ENCODE measurements at places on chromosomes 1 and 21.

DNA sequence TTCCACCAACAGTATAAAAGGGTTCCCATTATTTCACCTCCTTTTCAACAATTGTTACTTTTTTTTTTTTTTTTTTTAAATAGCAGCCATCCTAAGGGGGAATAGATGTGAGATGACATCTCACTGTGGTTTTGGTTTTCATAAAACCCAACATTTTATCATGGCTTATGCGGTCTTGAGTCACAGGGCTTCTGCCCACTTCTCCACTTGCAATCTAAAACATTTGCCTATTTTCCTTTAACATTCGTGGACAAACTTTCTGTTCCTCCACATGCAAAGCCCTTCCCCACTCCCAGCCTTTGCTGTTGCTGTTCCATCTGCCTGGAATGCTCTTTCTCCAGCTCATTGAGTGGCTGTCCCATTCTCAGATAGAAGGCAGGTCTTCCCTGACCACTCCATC is 239.7 kb upstream of the KCNK2 start:
- no peak for DNase-seq

DNA sequence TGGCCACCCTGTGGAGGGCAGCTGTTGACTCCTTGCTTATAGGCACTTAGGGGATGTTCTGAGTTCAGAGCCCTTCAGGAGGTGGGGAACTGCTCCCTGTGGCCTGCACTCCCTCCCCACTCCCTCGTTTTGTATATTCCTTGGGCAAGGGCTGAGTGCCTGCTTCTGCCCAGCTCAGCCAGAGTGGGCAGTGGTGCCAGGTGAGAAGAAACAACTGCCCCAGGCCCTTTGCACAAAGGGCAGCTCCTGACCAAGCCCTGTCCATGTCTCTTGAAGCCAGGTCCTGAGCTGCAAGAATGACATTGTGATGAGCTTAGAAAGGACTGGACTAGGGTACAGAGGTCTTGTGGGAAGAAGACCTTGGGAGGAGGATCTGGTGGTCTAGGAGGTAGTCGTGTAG is 2.2 kb downstream of the AGTRAP start:
- DNase-seq = no peak

DNA sequence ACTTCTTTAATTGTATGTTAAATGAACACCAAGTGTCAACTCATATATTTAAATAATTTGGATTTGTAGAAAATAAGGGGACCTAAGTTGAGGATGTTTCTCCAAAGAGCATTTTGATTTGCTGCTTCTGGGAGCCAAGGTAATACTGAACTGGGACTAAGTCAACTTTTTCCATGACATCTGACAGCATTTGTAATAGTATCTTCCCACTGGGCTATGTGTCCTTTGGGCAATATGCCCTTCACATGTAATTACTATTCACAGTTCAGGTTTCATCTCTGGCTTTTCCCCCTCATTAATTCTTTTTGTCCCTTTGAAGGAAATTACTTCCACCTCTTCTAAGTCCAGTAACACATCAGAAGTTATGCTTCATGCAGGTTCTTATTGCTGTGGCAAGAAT is 36.7 kb upstream of the HP1BP3 start:
- DNase-seq = no peak

- no peak for DNase-seq
These were observed 288.9 kb downstream of the TM2D1 start for GRCh38 chr1:61436016-61436415.

DNA sequence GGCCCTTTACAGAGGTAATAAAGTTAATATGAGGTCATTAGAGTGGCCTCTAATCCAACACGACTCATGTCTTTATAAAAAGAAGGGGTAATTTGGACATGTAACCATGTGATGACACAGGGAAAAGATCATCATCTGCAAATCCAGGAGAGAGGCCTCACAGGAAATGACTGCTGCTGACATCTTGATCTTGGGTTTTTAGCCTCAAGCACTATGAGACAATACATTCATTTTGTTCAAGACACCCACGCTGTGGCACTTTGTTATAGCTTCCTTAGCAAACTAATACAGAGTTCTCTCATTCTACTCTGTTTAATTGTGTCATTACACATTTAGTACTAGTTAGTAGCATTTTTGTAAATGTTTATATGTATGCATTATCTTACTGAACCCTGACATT is 64.0 kb upstream of the RUNX1 start:
- no peak for DNase-seq

- DNase-seq = no peak
These were observed 32.1 kb upstream of the CCDC190 start for GRCh38 chr1:162892906-162893611.

DNA sequence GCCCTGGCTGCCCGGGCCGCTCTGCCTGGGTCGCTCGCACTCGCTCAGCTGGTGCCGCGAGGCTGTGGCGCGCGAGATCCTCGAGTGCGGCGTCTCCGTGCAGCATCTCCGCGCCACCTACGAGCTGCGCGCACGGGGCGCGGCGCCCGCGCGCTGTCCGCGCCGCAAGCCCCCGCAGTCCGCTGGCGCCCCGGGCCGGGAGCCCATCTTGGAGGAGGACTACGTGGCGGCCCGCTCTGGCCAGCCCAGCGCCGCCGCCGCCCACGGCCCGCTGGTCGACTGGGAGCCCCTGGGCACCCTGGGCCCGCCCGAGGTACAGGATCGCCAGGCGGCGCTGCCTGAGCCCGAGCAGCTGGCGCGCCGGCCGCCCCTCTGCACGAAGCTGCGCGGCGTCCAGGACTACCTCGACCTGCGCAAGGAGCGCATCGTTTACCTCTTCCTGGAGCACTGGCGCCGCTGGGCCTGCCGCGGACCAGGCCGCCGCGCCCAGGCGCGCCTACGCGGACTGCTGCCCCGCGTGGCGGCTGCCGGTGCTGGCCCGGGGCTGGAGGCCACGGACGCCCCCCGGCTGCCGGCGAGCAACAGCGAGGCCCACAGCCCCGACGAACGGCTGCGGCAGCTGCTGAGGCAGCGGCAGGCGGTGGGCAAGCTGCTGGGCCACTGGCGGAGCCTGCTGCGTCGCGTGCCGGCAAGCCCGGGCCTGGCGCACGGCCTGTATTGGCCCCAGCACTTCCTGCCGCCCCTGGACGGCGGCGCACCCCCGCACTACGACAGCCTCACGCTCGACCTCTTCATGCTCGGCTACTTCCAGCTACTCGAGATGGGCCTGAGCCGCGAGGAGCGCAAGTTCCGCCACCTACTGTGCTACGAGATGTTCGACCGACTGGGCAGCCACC is 10.9 kb downstream of the TNFRSF25 start:
- DNase-seq = no peak

DNA sequence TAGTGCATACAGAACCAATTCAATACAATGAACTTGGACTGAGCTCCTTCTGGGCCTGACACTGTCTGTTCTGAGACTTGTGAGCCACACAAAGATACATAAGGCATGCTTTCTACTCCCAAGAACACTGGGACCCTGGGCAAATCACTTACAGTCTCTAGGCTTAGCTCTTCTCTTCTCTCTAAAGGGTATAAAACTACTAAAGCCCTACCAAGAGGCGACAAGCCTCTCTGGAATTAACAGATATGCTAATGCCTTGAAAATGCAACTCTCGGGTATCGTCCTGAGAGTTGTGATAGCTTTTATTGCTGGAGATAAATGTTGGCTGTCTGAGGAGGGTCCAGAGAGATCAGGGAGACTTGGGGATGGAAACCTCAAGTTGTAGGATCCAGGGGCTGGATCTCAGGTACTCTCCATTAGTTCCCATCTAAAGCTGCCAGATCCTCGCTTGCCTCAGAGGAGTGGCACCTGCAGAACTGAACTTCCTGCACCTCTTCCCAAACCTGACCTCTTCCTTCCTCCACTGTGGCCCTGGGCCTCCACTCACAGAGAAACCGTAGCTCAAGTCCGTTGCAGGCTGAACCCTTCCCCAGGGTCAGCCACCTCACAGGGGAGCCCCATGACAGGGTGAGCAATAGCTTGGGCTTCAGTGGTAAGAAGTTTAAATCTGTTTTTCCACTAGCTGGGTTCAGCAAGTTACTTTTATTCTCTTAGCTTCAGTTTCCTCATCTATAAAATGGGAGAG is 11.5 kb upstream of the CFAP45 start:
- DNase-seq = no peak

GRCh38 chr1:41890825-41891198 is 27.9 kb downstream of the HIVEP3 start:
- DNase-seq = no peak

GRCh38 chr1:209370241-209370995 is 213.1 kb upstream of the CAMK1G start:
- DNase-seq = no peak

- no peak for DNase-seq
These were observed 186.7 kb downstream of the TOMM20 start for GRCh38 chr1:234942012-234942332.

DNA sequence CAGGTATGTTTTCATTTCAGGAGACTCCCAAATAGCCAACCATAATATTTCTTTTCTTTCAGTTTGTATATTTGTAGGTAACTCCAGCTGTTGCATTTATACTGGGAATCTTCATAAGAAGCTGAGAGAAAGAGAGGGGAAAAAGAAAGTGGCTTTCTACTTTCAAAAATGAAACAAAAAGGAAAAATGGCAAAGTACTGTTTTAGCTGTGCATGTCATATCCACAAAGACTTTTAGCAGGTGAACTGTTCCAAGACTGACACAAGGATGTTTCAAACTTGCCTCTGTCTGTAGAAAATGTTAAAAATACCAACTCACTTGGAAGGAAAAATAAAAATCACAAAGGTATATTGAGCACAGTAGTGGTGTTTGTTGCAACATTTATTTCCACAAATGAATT is 41.9 kb upstream of the CACYBP start:
- DNase-seq = no peak

- peak; percentile 96 for DNase-seq
These were observed at the start of gene SIPA1L2 for GRCh38 chr1:232630047-232630893. SIPA1L2 (minus strand) TSS chr1:232630133; CDS start chr1:232515339, 114,794 bp downstream.

GRCh38 chr21:33478935-33479678 is 667 bp downstream of the TMEM50B start:
- DNase-seq = peak; percentile 22

DNA sequence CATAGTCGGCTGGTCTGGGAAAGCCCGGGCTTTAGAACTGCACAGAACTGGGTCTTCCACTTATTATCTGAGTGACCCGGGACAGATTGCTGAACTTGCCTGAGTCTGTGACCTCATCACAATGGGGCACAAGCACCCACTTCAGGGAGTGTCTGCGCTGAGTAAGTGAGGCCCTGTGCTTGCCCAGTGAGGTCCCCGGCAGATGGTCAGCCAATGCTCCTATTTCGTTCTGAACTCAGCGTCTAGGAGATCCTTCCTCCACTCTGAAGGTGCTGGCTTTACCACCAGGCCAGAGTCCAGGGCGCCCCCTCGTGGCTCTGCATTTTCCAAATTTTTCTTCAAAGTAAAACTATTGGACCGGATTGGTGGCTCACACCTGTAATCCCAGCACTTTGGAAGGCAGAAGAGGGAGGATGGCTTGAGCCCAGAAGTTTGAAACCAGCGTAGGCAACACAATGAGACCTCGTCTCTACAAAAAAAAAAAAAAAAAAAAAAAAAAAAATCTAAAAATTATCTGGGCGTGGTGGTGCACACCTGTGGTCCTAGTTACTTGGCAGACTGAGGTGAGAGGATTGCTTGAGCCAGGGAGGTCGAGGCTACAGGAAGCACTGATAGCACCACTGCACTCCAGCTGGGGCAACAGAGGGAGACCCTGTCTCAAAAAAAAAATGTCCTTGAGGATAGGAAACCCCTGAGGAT is 61.7 kb downstream of the FCRL5 start:
- peak; percentile 53 for DNase-seq

GRCh38 chr1:10962483-10962882 is 50.0 kb upstream of the TARDBP start:
- DNase-seq = no peak

- DNase-seq = no peak
These were observed 22.3 kb upstream of the SNRPE start for GRCh38 chr1:203839081-203839480.

- peak; percentile 91 for DNase-seq
These were observed 5.4 kb downstream of the OBSCN start for GRCh38 chr1:228212966-228213844.

GRCh38 chr1:92030656-92031107 is 897 bp downstream of the EPHX4 start:
- DNase-seq = no peak

DNA sequence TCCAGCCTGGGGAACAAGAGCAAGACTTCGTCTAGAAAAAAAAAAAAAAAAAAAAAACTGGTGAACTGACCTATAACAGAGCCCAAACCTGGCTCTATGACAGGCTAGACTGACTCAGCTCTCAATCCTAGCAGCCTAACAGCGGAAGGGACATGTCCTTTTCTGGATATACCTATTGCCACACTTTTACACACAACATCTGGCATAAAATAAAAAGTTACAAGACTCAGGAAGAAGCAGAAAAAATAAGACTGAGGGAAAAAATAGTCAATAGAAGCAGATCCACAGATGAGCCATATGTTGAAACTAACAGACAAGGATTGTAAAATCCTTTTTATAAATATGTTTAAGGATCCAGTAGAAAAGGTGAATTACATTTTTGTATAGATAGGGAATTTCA is 57.5 kb upstream of the IPO9 start:
- no peak for DNase-seq

- DNase-seq = no peak
These were observed 160.0 kb downstream of the PDE4B start for GRCh38 chr1:65952696-65953095.

DNA sequence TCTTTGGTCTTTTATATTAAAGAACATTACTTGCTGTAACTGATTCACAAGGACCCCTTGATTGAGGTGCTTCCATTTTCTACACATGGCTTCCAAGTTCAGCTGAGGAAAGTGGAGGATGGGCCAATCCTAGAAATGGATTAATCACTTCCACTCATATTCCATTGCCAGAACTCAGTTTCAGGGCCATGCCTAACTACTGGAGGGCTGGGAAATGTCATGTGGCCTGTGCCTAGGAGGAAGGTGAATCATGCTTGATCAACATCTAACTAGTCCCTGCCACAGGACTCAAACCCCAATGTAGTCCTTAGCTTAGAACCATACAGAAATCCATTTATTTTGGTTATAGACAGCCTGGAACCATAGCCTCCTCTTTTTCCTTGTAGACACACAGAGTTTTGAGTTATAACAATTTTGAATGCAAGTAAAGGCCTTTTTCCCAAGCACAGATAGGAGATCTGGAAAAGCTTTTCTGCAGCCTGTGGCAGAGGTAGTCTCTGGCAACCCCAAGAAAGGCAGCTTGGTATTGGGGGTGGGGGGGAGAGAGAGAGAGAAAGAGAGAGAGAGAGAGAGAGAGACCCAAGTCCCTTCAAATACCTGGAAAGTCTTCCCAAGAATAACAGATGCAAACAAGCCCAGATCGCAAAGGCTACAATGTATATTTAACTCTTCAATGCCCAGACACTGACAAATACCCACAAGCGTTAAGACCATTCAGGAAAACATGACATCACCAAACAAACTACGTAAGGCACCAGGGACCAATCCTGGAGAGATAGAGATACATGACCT is 12.5 kb downstream of the MAST2 start:
- DNase-seq = no peak

DNA sequence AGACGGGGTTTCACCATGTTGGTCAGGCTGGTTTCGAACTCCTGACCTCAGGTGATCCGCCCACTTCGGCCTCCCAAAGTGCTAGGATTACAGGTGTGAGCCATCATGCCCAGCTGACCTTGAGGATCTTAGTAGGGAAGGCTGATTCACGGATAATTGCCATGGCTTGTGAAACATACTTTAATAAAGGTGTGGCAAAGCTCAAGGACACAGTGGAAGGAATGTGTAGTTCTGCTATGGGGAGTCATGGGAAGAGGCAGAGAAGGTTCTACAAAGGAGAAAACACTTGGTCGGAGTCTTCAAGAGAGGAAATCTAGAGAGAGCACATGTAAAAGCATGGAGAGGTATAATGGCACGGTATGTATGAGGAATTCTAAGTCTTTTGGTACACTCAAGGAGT is 12.7 kb upstream of the PTCH2 start:
- no peak for DNase-seq
